ENCODE measurements at places on chromosomes 4 and X.

DNA sequence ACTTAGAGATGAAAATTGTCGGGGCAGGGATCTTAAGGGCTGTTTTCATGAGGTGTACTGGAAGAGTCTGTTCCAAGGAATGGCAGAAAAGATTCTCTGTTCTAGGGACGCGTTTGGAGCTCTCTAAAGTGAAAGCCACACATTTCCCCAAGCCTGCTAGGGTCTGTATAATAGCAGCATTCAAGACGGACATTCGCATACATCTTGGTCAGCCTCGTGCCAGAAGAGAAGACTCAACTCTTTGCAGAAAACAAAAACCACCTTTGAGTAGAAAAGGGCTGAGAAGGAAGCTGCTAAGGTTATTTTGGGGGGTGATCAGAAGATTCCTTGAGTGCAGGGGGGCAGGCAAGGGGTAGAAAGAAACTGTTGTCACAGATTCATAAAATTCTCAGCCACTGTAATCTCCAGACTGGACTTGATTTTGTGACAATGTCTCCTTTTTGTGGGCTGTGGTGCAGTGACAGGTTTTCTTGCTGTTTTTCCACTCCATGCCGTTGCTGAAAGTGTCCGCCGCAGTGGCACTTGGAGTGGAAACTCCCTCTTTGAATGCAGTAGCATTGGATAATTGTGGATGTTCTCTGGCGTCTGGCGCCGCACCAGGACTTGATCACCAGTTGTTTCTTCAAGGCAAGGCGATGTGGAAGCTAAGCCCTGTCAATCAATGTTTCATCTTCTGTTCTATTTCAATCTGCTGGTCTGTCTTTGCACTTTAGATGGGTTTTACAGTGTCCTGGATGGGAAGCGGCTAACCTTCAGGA is 2.9 kb downstream of the GYG2 start:
- no peak for DNase-seq

DNA sequence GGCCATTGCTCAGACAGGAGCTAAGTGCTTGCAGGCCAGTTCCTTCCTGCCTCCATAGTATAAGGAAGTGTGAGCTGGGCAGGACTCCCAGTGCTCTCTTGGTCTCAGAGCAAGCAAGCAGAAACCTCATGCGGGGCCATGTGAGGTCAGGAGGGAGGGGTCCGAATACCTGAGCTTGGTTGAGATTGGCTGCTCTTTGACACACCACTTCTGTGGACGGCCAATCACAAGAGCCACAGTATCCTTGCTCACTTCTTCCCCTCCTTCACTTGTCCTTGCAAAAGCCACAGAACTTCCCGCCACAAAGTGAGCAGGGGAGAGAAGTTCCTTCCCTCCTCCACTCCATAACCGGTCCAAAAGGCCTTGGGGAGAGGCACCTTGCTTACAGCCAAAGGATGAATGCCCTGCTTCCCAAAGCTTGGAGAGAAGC is 56.7 kb downstream of the PRPS1 start:
- DNase-seq = no peak

DNA sequence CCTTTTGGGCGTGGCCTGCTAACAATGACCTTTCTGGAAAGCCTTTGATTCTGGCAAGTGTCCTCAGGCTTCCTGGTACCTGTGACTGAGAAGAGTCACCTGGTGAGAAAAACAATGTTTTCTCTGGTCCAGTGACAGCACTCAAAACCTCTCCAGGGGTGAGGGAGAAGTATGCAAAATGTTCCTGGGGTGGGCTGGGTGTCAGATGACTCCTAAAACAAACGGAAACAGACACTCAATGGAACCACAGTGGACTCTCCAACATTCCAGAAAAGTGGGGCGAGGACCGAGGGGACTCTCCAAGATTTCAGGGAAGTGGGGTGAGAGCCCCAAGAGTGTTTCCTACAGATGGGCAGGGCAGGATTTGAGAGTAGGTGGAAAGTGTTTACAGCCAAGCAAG is 69.5 kb downstream of the ANAPC4 start:
- no peak for DNase-seq

- DNase-seq = no peak
These were observed 113.9 kb downstream of the PRDM5 start for GRCh38 chr4:120808475-120809141.

- no peak for DNase-seq
These were observed 1075.7 kb upstream of the PABPC4L start for GRCh38 chr4:135277068-135277979.

GRCh38 chr4:78047366-78047765 is 9.8 kb upstream of the FRAS1 start:
- no peak for DNase-seq

- no peak for DNase-seq
These were observed 61.9 kb downstream of the LARP1B start for GRCh38 chr4:128123036-128123435.
